Stomach (tissue), 19 donors: ENCODE measurements at places on chromosomes 5 and 9. TPM values are rescaled to one million over a fixed set of nuclear protein-coding genes. Genes with fewer than 3 reads are reported as not detected.

DNA sequence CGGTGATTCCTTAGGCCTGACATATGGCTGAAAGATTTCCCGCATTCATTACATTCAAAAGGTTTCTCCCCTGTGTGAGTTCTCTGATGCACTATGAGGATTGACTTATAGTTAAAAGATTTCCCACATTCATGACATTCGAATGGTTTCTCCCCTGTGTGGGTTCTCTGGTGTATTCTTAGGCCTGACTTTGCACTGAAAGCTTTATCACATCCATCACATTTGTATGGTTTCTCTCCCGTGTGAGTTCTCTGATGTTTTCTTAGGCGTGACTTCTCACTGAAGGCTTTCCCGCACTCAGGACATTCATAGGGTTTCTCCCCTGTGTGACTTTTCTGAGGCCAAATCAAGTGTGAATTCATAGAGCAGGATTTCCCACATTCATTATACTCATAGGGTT, 35.8 kb downstream of the ZNF782 start:
- DNase-seq = no peak

DNA sequence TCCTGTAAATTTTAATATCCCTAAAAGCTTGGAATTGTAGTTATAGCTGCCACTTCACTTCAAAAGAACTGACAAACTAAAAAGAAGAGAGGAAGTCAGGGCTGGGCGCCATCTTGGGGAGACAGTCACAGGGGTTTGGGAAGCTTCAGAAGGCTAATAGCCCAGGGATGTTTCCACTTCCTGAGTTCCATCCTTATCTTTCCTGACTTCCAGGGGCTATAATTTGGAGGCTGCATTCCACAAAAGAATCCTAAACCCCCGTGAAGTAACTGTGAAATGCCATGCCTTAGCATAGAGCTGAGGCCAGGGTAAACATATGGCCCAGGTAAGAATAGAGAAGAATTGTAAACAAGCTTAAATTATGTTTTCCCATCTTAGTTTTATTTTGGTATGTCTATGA, 75.4 kb upstream of the LPAR1 start:
- no peak for DNase-seq

DNA sequence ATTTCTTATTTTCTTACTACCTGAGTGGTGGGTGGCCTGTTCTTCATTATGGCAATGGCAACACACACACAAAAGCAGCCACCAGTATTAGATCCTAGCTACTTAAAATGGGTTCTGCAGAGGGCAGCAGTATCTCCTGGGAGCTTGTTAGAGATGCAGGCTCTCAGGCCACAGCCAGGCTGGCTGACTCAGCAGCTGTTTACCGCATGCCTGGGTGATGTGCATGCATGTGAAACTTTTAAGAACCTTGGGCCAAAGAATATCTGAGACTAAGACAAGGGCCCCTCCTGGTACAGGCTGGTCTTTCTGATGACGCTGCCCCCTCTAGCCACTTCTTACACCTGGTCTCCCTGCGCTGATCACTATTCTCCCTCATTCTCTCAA, 399.0 kb downstream of the MED10 start:
- no peak for DNase-seq

DNA sequence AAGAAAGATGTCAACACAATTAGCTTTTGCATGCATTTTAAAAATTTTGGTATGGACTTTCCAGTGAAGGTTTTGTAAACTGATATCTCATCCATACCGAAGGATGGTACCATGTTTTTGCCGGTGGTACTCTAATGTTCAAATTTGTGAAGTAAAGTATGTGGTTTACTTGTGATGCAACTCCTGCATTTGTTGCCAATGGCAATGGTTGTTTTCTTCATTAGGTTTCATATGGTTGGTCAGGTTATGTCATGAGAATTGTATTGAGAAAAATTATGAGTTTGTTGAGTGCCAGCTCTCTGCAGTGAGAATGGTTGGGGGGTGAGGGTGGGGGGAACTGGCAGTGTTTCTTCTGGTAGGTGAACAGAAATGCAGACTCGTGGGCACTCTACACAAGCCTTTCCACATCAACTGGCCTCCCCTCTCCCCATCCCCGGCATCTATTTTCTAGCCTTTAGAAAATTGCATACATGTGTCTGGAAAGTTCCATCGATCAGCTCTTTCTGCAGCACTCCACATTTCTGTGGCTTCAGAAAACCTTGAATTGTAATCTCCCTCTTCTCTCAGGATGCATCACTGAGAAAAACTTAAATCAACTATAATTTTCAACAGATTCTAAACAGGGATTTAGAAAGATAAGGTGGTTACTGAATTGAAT, 107.7 kb downstream of the PDE4D start:
- DNase-seq = no peak

- no peak for DNase-seq
Measured at GRCh38 chr9:98884849-98885248, 58.9 kb upstream of the COL15A1 start.

- no peak for DNase-seq
Measured at GRCh38 chr9:21533597-21533996, 51.5 kb upstream of the IFNE start.

The ADAMTS13 gene
- not detected for total RNA-seq
